ENCODE measurements at places on chromosomes 13 and 19. TPM values are rescaled to one million over a fixed set of nuclear protein-coding genes. Genes with fewer than 3 reads are reported as not detected.

Gene KLK7
- not detected for total RNA-seq

Gene PCDH17
- 9.6 TPM for total RNA-seq

Gene TMTC4
- total RNA-seq = 35.0 TPM

Gene CRX
- 0.15 TPM for total RNA-seq

Gene FCER2
- total RNA-seq = not detected

Gene ZNF534
- total RNA-seq = 1.5 TPM

Gene RAP2A
- 23.1 TPM for total RNA-seq

Gene TNFRSF19
- 141 TPM for total RNA-seq

Data from cardiac muscle cell (in vitro differentiated cells and primary cell).